ENCODE measurements at places on chromosomes 3 and 15.

GRCh38 chr3:179528772-179529171 is 34.0 kb upstream of the ACTL6A start:
- no peak for DNase-seq

DNA sequence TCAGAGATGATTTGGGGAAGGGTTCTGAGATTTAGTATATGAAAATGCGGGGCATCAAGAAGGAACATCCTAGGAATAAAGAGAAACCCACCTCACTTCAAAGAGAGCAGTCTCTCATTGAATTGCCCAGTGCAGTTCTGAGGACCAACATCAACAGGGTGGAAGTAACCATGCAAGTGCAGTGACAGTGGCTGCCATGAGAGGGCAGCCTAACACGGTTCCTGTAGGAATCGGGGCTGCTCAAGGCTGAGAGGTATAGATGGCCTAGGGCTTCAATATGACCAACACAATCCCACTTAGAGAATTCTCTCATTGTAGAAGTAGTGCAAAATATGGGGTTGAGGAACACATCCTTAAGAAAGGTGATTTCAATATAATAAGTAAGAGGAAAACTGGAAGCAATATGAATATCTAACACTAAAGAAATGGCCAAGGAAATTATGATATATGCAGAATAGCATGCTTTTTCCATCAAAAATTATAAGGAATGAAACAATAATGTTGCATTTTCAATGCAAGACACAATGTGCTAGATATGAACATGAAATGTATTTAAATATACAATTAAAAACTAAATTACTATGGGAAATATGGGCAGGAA is 51.1 kb upstream of the ARRDC4 start:
- DNase-seq: peak; percentile 84

- no peak for DNase-seq
These were observed 43.7 kb downstream of the CTDSPL start for GRCh38 chr3:37905346-37905745.

DNA sequence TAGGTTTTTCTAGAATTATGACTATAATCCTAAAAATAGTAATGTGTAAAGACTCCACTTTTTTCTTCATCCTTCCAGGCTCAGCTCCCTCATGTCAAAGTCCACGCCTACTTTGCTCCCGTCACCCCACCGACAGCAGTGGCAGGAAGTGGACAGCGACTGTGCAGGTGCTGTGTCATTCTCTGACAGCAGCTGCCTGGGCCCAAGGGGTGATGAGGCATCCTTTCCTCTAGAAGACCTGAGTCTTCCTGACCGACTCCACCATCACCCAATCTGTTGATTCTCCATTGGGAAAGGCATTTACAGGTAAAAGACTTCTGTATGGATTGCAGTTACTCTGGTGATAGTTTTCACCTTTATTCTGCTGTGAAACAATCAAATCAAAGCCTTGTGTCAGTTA is 54.8 kb downstream of the UBP1 start:
- no peak for DNase-seq

- peak; percentile 50 for DNase-seq
These were observed 16.1 kb downstream of the ALS2CL start for GRCh38 chr3:46677411-46677726.

- peak; percentile 43 for DNase-seq
These were observed 137.4 kb downstream of the MBNL1 start for GRCh38 chr3:152405915-152406802.

- peak; percentile 28 for DNase-seq
These were observed 90.4 kb upstream of the PHLDB2 start for GRCh38 chr3:111768571-111769100.

- peak; percentile 59 for DNase-seq
These were observed 496.0 kb upstream of the THBS1 start for GRCh38 chr15:39084674-39085530.

- no peak for DNase-seq
These were observed 15.5 kb downstream of the GLDN start for GRCh38 chr15:51356983-51357382.

GRCh38 chr3:188646592-188646991 is 492.6 kb downstream of the LPP start:
- peak; percentile 74 for DNase-seq

- no peak for DNase-seq
These were observed 107.4 kb downstream of the PEAK1 start for GRCh38 chr15:77312523-77312922.

DNA sequence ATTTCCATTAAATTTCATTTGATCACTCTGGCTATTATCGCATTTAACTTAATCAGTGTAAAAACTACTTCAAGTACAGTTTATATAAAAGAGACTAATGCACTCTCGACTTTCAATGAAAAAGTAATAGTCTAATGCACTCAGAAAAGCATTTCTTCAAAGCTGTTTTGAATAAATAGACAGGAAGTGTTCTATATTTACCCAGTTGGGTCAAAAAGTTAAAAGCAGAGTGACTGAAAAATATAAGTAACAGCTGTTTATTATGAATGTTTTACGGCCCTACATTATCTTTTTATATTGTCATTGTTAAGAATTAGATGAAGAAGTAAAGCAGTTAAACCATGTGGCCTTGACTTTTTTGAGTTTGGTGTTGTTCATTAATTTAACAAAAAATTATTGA is 391.8 kb downstream of the ZPLD1 start:
- no peak for DNase-seq
